ENCODE measurements at places on chromosomes 11 and 22.

- DNase-seq, result no peak
Measured at GRCh38 chr11:80282643-80283042, 841.8 kb upstream of the TENM4 start.

- no peak for DNase-seq
Measured at GRCh38 chr11:129729216-129729615, 86.4 kb upstream of the TMEM45B start.

DNA sequence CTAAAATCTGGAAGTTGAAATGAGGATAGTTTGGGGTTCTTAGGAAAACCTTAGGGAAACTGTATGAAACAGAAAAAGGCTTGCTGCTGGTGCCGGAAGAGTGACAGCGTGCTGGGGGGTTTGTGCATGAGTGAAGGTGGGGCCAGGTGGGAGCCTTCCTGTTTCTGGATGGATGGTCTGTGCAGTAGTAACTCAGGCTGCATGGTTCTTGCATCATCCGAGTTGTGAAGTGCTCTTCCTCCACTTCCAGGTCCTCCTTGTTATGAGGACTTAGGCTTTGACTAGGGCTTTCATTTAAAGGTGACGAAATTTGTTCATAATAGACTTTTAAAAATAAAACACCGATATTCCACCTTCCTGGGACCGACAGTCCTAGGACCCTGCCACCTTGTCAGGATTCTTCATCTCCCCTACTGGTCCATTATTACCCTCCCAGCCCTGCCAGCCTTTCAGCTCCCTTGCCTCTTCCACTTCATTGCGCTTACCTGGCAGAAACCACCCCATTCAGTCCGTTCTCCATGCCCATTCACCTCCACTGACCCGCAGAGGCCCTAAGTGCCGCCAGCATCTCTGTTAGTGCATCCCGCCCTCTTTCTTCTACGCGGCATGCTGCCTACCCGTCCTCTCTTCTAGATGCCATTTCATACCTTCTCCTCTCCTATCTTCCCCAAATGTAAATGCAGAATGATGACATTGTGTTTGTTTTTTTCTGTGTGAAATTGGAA lies 47.3 kb downstream of the PPFIA1 start:
- DNase-seq, result no peak

- DNase-seq, result no peak
Measured at GRCh38 chr11:117752071-117752470, 44.9 kb downstream of the DSCAML1 start.

DNA sequence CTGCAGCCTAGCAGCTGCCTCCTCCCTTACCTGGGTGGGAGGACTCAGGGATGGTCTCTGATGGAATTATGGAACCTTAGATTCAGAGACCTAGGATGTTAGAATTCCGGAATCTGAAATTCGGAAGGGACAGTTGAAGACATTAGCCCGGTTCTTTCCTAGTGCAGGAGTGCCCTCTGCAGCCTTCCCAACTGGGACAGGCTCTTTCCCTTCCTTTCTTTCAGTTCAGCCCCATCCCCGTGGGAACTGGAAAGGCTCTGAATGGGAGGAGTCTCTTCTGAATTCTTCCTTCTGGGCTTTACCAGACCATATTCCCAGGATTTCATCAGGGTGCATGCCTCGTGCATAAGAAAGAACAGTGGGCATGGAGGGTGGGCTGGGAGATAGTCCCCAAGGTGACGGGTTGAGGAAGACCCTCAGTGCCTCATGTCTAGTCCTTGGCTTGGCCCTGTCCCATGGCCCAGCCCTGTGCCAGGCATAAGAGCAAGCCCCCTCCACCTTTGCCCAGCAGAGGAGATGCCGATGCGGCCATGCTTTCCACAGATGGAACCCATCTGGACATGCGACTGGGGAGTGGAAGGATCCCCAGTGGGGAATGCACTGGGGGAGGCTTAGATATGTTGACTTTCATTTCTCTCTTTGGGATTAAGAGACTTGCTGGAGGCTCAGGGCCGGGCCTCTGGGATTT lies 14.4 kb downstream of the DNAJB13 start:
- DNase-seq, result no peak

GRCh38 chr22:49423125-49423650 lies 404.5 kb downstream of the BRD1 start:
- DNase-seq, result no peak

- no peak for DNase-seq
Measured at GRCh38 chr11:133936136-133936535, 20.6 kb downstream of the IGSF9B start.

GRCh38 chr22:47188261-47189055 lies 426.0 kb downstream of the TBC1D22A start:
- DNase-seq, result no peak

DNA sequence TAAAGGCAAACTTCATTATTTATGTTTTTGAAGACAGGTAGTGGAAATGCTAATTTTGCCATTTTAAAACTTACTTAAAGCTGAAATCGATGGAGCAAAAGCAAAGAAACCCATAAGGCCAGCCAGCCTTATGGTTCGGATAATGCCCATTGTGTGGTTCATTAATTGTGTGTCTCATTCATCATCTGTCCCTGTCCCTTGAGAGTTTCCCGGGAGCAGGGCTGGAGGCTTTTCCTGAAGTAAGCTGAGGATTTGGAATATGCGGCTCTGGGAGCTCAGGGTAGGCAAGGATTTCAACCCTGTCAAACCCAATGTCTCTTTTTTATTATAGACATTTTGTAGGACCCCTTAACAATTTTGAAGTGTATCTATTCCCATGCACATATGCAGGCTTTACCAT lies 790.0 kb upstream of the KIRREL3 start:
- no peak for DNase-seq

DNA sequence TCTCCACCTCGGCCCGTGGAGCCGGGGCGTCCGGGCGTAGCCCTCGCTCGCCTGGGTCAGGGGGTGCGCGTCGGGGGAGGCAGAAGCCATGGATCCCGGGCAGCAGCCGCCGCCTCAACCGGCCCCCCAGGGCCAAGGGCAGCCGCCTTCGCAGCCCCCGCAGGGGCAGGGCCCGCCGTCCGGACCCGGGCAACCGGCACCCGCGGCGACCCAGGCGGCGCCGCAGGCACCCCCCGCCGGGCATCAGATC lies 439 bp downstream of the YAP1 start:
- peak; percentile 30 for DNase-seq

DNA sequence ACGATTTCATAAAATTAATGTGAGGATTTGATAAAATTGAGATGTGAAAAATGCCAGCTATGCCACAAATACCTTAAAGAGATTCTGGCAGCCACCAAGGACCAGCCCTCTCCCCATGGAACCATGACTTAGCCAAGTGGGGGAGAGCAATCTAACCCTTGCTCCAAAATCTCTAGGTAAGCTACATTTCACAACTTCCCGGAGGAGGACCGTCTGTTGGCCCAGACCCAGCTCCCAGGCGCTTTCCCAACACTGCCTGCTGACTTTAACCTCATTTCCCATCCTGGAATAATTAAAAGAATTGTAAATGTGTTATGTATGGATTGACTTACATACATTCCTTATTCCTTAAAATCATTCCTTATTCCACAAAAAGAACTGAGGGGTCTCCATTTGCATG lies 47.5 kb upstream of the TENM4 start:
- DNase-seq, result no peak

- no peak for DNase-seq
Measured at GRCh38 chr11:116194156-116194904, 578.5 kb downstream of the BUD13 start.

DNA sequence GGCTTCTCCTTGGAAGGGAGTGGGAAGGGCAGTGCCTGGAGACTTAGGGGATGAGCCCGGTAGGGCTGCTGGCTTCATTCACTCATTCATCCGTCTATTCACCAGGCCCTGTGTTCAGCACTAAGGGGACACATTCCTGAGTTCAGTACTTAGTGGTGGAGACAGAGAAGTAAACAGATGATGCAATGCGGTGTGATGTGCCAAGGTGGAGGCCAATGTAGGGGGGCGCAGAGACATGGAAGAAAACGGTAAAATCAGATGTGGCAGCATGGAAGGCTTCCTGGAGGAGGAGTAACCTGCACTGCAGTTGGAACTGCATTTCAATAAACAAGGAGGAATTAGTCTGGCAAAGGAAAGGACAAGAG lies 21.3 kb downstream of the GRIK4 start:
- no peak for DNase-seq

DNA sequence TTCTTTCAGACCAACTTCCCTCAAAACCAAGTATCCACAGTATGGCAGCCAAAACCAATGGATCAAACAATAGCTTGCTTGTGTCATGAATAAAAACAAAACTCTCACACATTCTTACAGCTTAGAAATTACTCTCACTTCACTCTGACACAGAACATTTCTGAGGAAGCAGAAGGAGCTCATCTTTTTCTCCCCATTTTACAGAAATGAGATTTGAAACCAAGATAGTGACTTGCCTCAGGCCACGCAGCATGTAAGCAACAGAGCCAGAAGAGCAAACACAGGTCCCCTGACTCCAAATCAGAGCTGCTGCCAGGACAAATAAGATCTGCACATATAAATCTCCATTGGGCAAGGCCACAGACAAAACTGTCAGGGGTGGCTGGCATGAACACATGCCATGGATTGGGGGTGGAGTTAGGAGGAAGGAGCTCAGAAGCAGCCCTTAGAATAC lies 64.8 kb downstream of the RAB30 start:
- no peak for DNase-seq

- DNase-seq, result no peak
Measured at GRCh38 chr22:20621162-20621561, 113.8 kb downstream of the MED15 start.

GRCh38 chr11:65437436-65438227 lies 15.0 kb downstream of the NEAT1 start:
- DNase-seq, result no peak

GRCh38 chr22:24230911-24231656 lies 13.8 kb downstream of the GGT5 start:
- DNase-seq, result peak; percentile 75

DNA sequence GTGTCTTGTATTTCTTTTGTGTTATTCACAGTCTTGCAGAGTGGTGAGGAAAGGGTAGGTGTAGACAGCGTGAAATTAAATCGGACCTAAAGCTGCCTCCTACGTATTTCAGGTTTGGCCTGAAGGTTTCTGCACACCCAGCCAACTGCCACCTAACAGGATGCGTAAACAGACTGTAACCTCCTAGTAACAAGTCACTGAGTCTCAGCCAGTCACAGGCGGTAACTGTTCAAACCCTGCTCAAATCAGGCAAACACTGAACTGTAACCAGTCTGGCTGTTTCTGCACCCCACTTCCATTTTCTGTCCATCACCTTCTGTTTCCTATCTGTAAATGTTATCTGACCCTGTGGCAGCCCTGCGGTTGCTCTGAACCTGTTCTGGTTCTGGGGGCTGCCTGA lies 87.1 kb downstream of the ADAMTS15 start:
- DNase-seq, result no peak

GRCh38 chr11:96704847-96705246 lies 315.0 kb downstream of the JRKL start:
- no peak for DNase-seq

GRCh38 chr11:2107521-2107920 lies 31.7 kb downstream of the IGF2 start:
- DNase-seq, result no peak

DNA sequence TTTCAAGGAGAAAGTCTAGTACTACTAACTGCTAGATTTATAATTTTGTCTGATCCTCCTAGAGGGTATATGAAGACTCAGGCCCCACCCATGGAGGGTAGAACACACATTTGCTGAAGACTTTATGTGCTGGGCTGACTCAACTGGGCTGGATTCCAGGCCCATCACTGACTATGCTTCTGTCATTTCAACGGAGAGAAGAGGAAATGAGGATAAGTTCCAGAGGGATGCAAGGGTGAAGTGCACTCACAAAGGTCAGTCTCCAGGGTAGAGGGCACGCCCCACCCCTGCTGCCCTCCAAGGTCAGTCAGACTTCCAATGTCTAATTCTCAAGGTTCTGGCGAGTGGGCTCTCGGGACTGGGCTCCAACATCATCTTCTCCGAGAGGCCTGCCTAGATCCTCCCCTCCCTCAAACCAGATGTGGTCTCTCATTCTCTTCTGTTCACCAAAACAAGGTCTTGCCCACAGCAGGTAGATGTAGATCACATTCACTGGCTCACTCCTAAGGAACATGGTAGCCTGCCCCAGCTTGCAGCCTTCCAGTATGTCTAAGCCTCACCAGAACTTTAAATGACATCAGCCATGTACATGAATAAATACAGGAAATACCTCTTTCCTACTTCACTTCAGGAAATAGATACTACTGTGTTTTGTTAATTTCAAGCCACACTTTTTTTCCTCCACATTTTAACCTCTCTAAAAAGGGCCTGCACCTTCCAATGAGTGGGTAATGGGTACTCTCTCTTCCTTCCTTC lies 7.3 kb upstream of the C11orf86 start:
- no peak for DNase-seq

GRCh38 chr11:12885717-12886239 lies 123.3 kb upstream of the RASSF10 start:
- DNase-seq, result no peak

- no peak for DNase-seq
Measured at GRCh38 chr11:112511911-112512310, 251.3 kb upstream of the PLET1 start.

DNA sequence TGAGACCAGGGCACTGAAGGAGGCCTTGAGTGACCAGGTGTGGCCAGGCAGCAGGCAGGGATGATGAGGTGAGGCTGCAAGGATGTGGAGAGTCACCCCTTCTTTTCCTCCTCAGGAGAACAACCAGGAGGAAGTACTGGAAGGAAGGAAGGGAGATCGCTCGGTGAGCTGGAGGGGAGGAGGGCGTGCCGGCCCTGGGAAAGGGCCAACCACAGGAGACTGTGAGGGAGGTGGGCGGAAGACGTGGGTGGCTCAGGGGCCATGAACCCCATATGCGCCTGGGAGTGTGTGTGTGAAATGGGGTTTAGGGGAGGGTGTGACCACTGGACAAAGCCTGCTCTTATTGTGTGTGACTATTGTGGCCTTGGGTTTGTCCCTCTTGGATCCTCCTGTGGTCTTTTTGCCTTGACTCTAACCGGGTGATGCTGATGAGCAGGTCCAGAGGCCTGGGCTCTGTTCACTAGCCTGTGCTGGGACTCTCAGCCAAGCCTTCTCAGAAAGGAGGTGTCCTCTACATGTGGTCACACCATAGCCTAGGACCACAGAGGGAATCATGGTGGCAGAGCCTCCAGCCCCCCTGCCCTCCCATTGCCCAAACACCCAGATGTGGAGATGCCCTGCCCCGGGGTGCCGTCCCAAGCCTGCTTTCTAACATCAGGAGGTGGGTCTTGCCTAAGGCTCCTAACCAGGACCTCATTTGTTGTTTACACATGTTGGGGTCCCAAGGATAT lies 41.3 kb upstream of the TUB start:
- DNase-seq, result no peak

GRCh38 chr22:35064664-35065063 lies 1.3 kb upstream of the ISX start:
- DNase-seq, result peak; percentile 30

- no peak for DNase-seq
Measured at GRCh38 chr11:18468961-18469360, 13.3 kb downstream of the LDHAL6A start.

GRCh38 chr11:27186580-27186979 lies 146.0 kb downstream of the BBOX1 start:
- DNase-seq, result no peak

- DNase-seq, result no peak
Measured at GRCh38 chr22:29635734-29636357, 32.4 kb downstream of the NF2 start.

- DNase-seq, result no peak
Measured at GRCh38 chr11:20261526-20261925, 101.3 kb upstream of the DBX1 start.

- DNase-seq, result no peak
Measured at GRCh38 chr22:41992496-41992895, 6.1 kb upstream of the WBP2NL start.

- DNase-seq, result no peak
Measured at GRCh38 chr11:91075032-91075695, 852.3 kb upstream of the CHORDC1 start.

All from GM12891 (cell line).